ENCODE measurements at places on chromosomes 3 and 15.
A peak's percentile ranks its signal among the peaks of the same experiment; 100 is the strongest.

DNA sequence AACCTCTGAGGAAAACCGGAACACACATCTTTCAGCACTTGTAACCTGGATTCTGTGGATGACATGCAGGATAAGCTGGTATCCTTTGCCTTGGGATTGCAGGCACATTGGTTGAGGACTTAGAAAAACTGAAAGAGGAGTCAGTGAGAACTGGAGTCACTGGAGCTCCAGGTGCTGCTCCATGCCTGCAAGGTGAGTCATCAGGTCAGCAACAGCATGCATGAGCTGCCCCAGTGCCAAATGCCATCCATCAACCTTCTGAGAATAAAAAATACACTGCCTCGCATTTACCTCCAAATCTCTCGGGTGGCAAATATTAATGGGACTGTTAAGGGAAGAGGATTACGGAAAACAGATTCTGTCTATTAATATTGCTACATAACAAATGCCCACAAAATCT is 729.1 kb downstream of the NTRK3 start:
- DNase-seq, result no peak

- DNase-seq, result peak; percentile 23
Observed at GRCh38 chr15:82108489-82109078, 62.8 kb upstream of the MEX3B start.

GRCh38 chr15:32919749-32920414 is 202.1 kb downstream of the GREM1 start:
- no peak for DNase-seq

- peak; percentile 53 for DNase-seq
Observed at GRCh38 chr3:15405448-15406050, 21.8 kb downstream of the METTL6 start.

GRCh38 chr3:36362973-36363372 is 17.3 kb upstream of the STAC start:
- no peak for DNase-seq

DNA sequence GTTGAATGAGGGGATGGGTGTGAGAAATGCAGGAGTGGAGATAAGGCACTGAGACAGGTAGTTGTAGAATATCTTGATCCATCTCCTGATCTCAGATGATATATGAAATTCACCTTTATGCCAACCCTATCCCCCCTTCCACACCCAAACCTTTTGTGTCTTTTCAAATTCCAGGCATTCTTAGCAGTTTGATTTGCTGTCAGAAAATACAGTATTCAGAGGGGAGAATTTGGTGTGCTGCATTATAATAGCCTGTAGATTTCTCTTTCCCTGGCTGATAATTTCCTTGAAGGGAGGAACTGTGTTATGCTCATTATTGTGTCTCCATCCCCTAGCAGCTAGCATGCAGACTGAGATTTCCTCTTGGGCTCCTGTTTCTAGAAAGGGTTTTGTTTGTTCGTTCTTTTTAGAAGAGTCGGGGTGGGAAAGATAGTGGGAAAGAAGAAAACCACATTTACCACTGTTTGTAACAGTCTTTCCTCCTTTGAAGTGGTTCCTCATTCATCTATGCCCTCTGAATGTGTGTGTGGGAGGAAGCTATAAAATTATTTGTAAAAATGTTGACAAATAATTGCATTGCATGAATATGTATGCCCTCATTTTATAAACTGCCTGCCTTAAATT is 373.4 kb downstream of the DIPK2A start:
- no peak for DNase-seq

DNA sequence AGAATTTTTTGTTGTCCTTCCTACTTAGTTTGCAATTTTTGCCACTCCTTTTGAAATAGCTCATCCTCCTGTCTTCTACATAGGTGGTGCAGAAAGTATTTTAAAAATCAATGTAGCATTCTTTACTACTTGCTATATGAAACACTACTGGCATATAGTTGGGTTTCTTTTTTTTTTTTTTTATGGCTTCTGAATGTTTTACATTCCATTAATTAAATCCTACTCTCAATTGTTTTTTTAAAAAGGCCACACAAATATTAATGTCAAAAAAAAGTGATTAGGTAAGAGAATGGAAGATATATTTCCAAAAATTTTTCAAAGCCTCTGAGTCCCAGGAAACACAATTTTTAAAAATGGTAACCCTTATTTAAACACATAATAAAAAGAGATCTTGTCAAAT is 262.6 kb downstream of the MAGI1 start:
- DNase-seq, result no peak

DNA sequence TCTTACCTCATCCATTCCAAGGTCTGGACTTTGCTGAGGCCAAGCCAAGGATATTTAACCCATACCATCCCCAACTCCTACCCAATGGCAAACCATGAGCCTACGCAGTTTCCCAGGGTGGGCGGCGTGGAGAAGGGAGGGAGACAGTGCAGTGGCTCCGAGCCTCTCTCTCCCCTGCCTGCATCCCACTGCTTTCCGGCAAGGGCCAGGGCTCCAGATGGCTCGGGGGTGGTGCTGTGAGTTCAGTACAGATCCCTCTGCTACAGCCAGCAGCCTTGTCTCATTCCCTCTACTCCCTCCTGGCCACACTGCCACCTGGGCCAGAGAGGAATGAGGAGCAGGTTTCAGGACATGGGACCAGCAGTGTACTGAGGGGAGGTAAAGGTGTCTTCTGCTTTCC is 44.3 kb upstream of the APEH start:
- peak; percentile 8 for DNase-seq

DNA sequence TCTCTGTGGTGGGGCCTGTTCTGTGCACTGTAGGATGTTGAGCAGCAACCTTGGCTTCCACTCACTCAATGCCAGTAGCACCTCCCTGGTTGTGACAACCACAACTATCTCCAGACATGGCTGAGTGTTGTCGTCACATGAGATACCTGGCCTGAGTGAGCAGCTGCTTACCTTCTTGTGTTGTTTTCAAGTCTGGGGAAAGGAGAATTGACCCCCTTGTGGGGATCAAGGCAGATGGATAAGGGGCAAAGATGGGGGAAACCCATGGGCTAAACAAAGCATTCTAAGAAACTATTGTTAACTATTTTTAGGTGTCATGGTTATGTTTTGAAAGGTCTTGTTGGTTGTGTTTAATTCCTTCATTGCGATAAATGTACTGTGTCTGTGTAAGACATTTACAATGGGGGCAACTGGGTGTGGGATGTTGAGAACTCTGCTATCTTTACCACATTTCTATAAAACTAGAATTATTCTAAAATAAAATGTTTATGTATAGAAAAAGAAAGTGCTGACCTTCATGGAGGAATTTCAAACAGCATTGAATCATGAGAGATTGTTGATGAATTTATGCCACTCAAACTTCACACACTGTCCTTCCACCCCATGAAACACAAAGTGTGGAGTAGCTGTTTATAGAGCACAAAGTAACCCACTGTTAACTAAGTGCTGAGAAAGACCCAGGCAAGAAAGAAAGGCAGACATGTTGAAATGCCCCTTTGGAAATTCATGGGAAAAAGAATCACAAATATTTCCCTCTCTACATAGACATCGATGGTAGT is 48.4 kb upstream of the SPTSSB start:
- no peak for DNase-seq

GRCh38 chr15:41483115-41483514 is 10.6 kb upstream of the ITPKA start:
- no peak for DNase-seq

DNA sequence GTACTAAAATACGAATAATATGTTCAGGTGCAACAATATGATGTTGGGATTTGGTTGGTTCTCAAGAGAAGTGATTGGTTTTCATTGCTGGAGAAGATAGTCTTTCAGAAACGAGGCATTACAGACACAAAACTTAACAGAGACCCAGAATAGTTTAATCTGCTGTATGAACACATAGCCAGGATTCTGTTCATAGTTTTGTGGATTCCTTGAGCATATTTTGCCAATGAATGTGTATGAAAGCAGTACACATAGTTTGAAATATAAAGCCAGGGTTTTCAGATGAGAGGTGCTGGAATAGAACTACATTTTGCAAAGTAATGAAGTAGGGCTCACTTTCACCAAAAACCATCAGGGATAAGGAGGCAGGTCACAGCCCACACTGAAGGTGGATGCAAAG is 5.7 kb upstream of the MCTP2 start:
- no peak for DNase-seq

GRCh38 chr3:119628390-119628789 is 30.7 kb downstream of the PLA1A start:
- no peak for DNase-seq

- DNase-seq, result no peak
Observed at GRCh38 chr3:101851850-101852714, 2.8 kb downstream of the NFKBIZ start.

- DNase-seq, result no peak
Observed at GRCh38 chr3:123766193-123767008, 117.7 kb downstream of the MYLK start.

- no peak for DNase-seq
Observed at GRCh38 chr3:195613468-195614069, 29.8 kb upstream of the APOD start.

DNA sequence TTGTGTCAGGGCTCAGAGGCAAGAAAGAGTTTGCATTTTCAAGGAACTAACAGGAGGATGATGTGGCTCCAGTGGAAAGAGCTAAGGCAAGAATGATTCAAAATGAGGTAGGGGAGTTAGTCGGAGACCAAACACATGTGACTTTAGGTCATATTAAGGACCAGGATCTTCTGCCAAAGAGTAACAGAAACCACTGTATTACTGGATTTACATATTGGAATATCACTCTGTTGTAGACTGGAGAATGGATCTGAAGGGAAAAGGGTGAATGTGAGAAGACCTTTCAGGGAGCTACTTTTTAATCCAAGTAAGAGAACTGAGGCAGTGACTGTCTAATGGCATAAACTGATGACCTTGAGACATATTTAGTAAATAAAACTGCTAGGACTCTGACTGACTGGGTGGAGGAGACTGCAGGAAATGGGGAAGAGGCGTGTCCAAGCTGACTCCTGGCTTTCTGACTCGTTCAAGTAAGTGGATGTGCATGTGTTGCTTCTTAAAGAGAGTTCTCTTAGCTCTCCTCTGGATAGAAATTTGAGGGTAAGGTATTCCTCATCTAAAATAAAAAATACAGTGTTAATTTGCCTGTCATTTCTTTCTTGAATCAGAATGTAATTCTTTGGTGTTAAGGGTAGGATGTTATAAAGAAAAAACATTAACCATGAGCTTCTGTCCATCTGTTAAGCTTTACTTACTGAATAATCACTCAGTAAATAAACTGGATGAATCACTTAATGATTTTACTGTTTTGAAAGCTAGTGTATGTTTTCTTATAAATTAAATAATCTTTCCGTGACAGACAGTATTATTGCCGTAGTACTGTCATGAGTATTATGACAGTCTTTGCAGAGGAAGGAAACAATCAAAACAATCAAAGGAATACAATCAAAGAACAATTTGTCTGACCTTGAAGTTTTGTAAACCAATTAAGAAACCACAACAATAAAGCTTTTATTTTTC is 58.3 kb upstream of the CFAP20DC start:
- no peak for DNase-seq

DNA sequence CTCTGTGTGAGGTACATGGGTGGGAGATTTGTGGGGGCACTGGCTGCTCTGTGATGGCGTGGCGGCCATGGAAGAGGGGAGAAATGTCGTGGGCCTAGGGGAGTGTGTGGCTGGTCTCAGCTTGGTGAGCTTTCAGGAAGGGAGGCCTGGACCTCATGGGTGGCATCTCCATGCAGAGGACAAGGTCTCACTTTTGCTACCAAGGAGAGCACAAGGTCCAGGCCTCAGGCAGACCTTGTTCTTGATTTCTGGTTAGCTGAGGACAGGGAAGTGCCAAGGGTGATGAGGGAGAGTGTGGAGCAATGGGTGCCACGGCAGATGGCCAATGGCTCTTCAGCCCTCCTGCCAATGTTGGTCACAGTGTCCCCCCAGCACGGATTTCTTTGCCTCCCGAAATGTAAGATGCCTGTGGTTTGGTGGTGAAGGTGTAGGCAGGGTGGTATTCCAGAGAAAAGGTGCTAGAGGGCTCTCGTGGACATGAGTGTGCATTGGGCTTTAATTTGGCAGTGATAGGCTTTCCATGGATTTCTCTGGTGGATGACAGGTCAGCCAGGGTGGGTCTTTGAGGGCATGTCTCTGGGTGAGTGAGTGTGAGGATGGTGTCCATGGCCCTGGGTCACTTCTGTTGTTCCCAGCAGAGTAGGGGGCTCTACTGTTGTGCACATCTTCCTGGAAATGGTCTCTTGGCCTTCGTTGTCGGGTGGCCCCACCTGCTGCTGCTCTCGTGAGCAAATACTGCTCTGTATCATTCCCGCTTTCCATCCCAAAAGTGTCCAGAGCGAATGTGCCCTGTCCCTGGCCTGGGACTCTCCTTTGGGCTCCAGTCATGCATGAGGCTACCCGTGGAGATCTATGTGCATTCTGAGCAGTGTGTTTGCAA is 108.0 kb downstream of the SNRPN start:
- DNase-seq, result no peak

DNA sequence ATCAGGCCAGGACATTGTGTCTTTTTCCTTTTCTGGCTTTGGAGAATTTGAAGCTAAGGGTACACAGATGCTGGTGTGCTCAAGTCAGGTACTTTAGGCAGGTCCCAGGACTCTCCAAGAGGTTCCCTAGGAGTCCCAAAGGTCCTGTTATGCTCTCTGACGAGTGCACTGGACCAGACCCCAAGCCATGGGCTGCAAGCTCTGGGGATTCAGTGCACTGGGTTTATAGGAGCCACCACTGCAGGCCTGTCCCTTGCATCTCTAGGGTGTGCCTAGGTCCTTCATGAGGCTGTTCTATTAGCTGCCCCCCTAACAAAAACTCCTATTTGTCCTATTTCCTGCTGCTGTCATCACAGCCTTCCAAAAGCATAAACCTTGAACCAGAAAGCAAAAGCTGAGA is 31.9 kb upstream of the BFSP2 start:
- DNase-seq, result no peak

GRCh38 chr3:31606453-31606852 is 73.7 kb downstream of the STT3B start:
- DNase-seq, result no peak

- DNase-seq, result no peak
Observed at GRCh38 chr3:10419637-10420232, 85.7 kb downstream of the ATP2B2 start.

GRCh38 chr3:115822579-115822978 is 199.3 kb downstream of the GAP43 start:
- DNase-seq, result no peak

GRCh38 chr3:14784087-14784681 is 34.6 kb upstream of the FGD5 start:
- peak; percentile 40 for DNase-seq

DNA sequence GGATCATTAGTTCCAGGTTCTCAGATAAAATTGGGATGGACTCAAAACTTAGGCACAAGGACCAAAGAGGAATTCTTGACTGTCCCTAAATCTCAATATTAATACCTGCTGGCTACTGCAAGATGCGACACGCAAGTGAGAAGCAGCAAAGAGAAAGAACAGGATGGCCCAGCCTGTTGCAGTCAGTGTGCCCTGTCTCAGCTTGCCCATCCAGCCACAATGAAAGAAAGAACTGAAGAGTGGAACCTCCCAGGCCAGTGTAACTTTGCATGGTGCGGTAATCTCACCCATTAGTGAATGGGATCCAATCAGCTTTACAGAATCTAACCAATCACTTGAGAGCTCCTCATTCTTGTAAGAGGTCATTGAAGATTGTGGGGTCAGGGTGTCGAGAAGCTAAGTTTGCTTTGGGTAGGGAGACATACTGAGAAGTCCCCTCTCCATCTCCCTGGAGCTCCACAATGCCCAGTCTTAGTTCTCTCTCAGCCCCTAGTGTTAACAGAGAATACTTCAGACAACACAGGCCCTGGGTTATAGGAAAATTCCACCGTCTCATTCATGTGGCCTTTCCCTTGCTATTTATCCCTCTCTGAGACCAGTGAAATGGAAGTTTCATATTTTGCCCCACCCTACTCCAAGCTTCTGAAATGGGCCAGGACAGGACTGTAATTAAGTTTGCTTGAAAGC is 3.2 kb upstream of the SLC9A9 start:
- DNase-seq, result no peak

- no peak for DNase-seq
Observed at GRCh38 chr15:36330598-36330997, 248.8 kb upstream of the CDIN1 start.
